SK-MEL-5 (cell line): ENCODE measurements at places on chromosomes 6 and 20.

- no peak for DNase-seq
These were observed 155.9 kb downstream of the QRSL1 start for GRCh38 chr6:106785298-106785697.

DNA sequence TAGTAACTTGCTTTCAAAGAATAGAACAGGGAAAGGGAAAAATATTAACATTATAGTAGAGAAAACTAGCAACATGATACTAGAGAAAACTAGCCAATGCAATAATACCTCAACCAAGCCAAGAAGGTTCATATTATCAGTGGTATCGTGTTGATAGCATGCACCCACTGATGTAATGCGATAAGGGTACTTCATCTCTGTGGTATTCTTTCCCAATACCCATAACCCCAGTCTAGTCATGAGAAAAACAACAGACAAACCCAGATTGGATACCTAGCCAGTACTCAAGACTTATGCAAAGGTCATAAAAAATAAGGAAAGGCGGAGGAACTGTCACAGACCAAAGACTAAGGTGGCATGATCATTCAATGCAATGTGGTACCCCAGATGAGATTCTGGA is 21.0 kb downstream of the BLOC1S5 start:
- DNase-seq: no peak

- DNase-seq: no peak
These were observed 906 bp upstream of the COL12A1 start for GRCh38 chr6:75206576-75207342.

DNA sequence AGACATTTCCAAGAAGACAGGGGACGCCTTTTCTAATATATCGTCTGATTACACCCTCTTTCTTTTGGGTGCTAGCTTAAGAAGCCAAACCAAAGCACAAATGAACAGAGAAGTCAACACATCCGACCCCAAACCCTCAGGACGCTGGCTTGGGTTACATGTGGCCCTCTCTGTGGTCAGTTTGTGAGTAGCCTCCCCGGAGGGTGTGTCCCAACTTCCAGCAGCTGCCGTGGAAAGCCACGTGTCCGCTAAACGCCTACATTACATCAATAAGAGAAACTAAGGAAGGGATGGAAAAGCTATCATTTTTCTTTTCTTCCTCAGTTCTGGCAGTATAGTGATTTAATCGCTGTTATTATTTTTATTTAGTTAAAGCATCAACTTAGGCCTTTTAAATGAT is 487 bp upstream of the BMP6 start:
- DNase-seq: no peak

GRCh38 chr6:169886631-169887227 is 135.3 kb downstream of the ERMARD start:
- DNase-seq: no peak

DNA sequence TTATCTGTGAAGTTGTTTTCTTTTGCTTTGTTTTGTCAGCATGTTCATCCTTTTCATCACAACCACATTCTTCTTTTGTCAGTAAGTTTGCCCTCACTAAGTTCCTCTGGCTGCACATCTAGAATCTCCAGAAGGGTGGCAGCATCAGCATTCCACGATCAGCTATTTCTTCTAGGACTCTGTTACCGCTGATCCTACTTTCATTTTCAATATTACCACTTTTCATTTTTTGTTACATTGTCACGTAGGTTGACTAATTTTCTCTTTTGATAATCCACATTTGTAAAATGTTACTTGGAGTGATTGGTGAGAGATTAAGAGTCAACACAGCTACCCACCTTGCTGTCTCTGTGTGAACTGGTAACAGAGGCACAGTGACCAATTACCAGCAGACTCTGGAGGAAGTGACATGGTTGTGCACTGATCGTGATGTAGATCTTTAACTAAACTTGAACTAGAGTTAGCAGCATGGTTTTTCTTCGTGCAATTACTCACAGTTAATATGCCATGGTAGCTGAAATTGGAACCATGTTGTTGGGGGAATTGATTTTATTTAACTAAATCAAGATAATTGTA is 307.9 kb upstream of the SLC35B3 start:
- DNase-seq: peak; percentile 86

DNA sequence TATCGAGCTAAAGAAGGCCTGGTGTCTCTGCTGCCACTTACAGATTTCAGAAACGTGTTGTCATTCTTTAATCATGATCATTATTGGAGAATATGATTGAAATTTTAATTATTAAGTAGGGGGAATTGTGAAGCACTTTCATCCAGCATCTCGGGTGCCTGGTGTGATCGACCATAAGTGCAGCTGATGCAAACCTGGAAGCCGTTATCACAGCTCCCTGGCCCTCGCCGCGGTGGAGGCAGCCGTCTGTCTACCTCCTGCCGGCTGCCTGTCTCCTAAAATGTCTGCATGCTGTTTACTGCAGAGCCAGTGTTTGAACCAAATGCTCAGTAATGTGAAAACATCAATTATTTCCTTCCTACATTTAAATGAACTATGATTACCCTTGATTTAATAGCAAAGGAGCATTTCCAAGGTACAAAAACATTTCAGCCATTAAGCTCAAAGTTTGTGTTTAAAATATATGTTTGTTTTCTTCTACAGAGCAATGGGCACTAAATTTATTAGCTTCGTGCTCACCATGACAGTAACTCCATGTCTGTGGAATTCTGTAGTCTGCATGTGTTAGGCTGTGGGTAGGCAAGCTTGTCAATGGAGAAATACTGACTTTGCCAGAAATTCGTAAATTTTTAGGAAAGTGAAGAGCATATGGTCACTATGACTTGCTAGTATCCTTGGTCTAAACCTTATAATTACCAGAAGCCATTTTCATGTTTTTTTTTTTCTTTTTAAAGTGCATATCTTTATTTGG is 184.5 kb upstream of the AGPAT4 start:
- no peak for DNase-seq

GRCh38 chr20:33006776-33007375 is 628 bp upstream of the BPIFB2 start:
- DNase-seq: no peak

- DNase-seq: no peak
These were observed 85.6 kb downstream of the AIG1 start for GRCh38 chr6:143146186-143146851.
